ENCODE measurements at places on chromosomes 3 and 15. TPM values are rescaled to one million over a fixed set of nuclear protein-coding genes. Genes with fewer than 3 reads are reported as not detected.

Gene SCAANT1
- not detected for total RNA-seq

Gene EPHA3
- not detected for total RNA-seq

Gene WDR82
- 62.2 TPM for total RNA-seq

Gene KLF15
- under 0.01 TPM for total RNA-seq

Gene RYR3
- total RNA-seq: 5.4 TPM

Gene GMNC
- not detected for total RNA-seq

Gene NMD3
- 44.7 TPM for total RNA-seq

Gene DNAH12
- under 0.01 TPM for total RNA-seq

Gene GOLGA6A
- total RNA-seq: under 0.01 TPM

Gene CNTN4
- 0.27 TPM for total RNA-seq

Gene CFAP100
- not detected for total RNA-seq

Gene ULK3
- 69.7 TPM for total RNA-seq

Gene TRMT10C
- 12.9 TPM for total RNA-seq

Gene TMEM158
- under 0.01 TPM for total RNA-seq

DNA sequence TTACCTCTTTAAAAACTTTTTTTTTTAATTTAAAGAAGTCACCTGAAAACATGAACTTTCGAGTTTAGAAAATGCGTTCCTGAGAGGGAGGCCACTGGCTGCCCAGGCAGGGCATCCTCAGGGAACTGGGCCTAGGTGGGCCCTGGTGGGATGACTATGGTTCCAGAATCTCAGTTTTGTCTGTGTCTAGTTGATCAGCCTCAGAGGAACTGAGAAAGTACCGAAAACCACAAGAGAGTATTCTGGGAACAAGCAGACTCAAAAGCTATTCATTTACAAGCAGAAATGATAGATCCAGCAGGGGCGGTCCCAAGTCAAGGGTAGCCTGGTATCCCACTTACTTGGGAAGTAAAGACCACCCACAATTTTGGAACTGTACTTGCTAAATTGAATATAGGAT is 10.5 kb downstream of the WWTR1 start:
- DNase-seq: no peak

DNA sequence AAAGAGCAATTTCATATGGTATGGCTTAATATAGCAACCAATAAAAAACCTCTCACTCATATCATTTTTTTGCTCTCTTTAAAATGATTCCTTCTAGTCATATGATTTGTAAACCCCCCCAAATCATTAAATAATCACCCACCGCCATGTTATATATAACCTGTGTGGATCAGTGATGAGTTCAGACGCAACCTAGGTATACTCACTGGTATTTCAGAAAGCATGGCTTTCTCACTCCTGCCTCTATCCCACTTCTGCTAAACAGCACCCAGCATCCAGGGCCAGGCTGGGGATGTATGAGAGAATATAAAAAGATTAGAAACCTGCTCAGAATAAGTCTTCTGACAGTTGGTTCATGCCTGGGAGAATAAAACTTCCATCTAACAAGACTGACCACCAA is 172.3 kb upstream of the PRICKLE2 start:
- no peak for DNase-seq

DNA sequence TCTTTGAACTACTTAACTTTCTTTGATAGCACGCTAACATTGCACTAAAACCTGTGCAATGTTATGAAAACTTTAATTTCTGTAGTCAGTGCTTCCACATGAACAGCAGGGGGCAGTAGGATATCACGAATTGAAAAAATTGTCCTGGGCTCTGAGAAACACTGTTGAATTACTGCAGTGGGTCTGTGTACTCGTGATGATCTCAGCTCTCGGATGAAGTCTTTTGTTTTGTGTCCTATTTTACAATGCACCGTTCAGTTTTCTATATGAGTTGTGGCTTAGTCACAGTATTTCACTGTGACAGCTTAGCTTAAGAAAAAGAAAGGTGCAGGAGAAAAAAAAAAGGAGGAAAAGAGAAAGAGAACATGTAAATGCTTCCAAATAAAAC is 141.3 kb upstream of the CCDC54 start:
- DNase-seq: peak; percentile 68

DNA sequence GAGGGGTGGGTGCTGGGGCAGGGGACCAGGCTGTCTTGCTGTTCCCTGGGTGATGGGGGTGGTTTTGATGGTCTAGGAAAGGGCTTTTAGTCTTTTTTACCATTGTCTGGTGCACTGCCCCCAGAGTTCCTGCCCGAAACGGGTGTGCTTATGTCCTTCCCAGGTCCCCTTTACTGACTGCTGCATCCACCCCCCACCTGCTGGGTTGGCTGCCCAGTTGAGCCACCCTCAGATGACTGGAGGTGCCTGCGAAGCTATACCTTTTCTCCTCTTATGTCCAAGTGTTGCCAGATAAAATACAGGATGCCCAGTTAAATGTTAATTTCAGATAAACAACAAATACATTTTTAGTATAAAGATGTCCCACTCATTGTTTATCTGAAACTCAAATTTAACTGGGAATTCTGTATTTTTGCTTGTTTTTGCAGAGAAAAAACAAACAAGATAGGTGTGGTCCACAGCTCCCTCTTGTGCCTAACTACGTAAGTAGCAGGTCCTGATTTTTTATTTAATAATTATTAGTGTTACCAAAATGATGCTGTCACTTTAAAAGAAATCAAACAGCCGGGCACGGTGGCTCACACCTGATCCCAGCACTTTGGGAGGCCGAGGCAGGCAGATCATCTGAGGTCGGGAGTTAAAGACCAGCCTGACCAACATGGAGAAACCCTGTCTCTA is 6.1 kb upstream of the RPP14 start:
- DNase-seq: peak; percentile 56

- no peak for DNase-seq
Measured at GRCh38 chr15:36676211-36676610, 96.8 kb downstream of the CDIN1 start.

- no peak for DNase-seq
Measured at GRCh38 chr3:138938056-138938876, 8.7 kb downstream of the FOXL2 start.

DNA sequence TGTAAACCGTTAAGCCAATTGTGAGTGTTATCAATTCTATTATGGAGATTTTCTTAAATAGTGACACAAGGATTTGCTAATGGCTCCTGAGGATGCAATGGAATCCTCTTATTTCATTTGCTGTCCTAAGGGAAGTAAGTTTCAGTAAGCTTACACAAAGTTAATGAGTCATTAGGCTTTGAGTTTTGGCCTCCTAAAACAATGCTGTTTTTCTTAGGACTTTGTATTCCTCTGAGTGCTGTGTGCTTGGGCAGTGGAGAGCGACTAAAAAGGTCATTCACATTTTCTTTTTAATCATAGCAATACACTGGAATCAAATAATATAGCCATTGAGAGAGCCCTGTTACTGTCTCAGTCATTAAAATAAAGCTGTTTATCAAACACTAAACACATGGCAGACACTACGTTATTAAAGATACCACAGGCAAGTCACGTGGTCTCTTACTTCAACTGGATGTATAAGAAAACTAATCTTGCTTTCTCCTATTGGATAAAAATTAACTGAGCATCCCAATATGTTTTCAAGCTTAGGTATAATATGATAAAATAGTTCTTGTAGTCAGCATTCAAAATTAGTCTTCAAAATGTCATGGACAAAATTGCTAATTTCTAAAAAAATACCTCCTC is 290.8 kb downstream of the NLGN1 start:
- no peak for DNase-seq

DNA sequence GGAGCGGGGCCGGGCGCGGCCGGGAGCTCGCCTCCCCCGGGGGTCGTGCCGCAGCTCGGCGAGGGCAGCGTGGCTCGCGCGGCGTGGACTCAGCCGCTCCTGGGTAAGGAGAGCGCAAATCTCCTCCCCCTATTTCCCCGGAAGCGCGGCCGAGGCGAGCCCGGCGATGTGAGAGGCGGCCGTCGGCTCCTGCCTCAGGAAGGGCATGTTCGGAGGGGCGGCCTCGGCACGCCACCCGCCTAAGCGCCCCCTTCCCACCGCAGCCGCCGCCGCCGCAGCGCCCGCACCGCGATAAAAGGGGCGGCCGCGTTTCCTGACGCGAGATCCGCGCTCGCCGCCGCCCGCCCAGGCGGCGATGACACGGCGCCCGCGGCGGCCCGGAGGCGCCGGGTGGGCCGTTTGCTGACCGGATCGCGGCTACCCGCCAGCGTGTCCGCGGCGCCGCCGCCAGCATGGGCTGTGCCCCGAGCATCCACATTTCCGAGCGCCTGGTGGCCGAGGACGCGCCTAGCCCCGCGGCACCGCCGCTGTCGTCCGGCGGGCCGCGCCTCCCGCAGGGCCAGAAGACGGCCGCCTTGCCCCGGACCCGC is at the start of gene PDE8A:
Gene PDE8A, plus strand, starts transcription at position 146 of the 590 bp plus-strand sequence. Its CDS starts 307 bp downstream, at position 453.
- DNase-seq: peak; percentile 37

DNA sequence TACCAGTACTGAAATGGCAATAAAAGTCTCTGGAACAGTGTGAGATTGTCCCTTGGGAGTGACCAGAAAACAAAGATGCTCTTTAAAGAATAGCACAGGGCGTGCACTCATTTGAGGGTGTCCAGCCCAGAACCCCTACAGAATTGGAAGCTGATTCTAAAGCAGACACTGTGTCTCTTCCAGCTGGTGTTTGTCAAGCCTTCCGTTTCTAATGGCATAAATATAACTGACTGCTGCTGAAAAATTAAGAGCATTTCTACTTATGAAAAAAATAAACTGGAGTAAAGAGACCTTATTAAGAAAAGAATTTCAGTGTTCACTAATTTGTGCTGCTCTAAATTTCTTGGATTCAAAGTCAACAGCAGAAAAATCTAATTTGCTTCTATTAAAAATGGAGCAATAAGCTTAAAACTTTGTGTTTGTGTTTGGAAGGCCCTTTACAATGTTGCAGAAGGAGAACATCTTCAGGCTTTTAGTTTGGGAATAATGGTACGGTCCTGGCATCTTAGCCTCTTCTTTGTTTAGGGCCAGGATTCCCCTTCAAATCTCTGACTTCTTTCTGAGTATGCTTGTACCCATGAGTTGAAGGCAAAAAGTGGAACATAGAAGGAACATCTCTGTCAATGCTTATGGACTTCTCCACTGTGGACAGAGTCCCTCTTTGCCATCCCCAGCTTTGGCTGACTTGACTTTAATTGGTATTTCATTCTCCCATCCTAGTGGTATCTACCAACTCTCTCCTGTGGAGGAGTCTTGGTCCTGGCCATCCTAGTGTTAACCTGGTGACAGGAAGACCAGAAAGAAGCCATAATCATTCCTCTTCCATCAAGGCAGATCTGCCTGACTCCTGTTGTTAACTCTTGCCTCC is 65.9 kb downstream of the THSD4 start:
- DNase-seq: no peak

- DNase-seq: no peak
Measured at GRCh38 chr3:94071713-94072284, 8.9 kb downstream of the NSUN3 start.

- no peak for DNase-seq
Measured at GRCh38 chr3:170603770-170604510, 18.1 kb upstream of the SLC7A14 start.

- DNase-seq: peak; percentile 16
Measured at GRCh38 chr3:154428286-154429206, 1.4 kb downstream of the GPR149 start.

GRCh38 chr3:194187233-194187944 is 51.4 kb downstream of the HES1 start:
- DNase-seq: no peak

DNA sequence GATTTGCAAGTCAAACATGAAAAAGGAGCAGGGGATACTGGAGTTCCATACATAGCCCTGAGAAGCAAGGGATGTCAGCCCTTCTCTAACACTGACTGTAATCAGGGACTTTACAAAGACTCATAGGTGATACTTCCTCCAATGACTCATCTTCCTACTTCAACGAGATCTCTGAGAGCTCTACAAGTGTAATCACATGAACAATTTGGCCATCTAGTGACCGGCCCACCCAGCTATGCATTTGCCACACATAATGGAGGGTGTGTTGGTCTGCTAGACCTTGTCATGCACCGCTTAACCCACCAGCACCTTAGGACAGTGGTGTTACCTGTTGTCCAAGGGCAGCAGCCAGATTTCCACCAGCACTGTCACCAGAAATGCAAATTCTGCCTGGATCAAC is 75.3 kb downstream of the NCEH1 start:
- no peak for DNase-seq

DNA sequence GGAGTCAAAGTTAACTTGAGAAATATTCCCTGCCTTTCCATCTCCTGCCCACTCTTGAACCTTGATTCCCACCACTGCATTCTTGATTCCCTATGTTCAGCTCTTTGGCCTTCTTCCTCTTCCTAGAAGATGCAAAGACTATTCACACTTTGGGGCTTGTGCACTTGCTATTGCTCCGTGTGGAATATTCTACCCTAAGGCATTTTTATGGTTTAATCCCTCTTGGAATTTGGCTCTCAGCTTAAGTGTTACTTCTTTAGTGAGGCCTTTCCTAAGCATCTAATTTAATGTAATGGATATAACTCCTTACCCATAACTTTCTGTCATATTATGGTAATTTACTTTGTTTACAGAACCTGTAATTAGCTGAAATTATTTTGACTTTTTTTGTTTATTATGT is 318.9 kb upstream of the COL8A1 start:
- DNase-seq: no peak

DNA sequence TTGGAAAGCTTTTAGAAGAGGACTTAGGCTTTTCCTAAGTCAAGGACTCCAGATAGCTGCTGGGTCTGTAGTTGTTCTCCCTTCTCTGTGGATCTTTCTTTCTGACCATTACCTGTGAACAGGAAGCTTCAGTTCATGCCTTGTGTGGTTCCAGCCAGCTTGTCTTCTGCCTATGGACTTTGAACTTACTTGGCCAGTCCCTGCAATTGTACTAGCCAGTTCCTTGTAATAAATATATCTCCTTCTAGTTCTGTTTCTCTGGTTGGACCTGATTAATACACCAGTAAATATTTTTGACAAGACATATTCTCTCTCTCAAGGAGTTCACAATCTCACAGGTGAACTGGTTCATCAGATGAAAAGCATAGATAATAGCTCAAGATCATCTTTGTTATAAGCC is 341.3 kb upstream of the DPPA4 start:
- no peak for DNase-seq

GRCh38 chr15:80695911-80696661 is 976 bp downstream of the ABHD17C start:
- DNase-seq: no peak

GRCh38 chr3:121835465-121835801 is 424 bp downstream of the EAF2 start:
- no peak for DNase-seq

DNA sequence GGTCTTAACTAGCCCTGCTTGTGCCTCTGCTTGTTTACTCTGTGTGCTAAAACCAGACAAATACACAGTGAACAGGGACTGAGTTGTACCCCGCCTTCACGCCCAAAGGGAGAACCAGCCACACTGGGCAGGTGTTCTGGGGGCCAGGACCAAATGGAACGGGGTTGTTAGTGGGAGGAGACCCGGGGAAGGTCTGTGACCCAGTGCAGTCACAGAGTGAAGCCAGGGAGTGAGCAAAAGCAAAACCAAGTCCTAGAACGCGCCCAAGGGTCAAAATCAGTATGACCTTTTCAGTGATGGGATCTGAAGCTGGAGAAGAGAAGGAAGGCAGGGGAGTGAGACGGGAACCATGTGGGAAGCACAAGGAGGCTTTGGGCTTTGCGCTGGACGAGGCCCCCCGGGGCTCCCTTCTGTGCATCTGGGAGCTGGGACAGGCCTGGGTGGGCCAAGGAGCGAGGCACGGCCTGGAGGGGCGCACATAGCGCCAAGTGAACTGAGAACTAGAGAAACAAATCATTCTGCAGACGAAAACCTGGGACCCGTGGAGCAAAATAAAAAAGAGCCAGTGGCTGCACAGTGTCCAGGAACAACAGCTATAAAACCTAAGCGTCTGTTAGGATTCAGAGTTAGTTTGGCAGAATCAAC is 78.3 kb upstream of the ALDH1A3 start:
- DNase-seq: no peak

GRCh38 chr15:70036585-70037291 is 61.0 kb downstream of the TLE3 start:
- no peak for DNase-seq

- no peak for DNase-seq
Measured at GRCh38 chr3:128483657-128484403, 9.2 kb downstream of the GATA2 start.

All from hematopoietic multipotent progenitor cell (in vitro differentiated cells).